ENCODE measurements at places on chromosomes 11 and 22. TPM values are rescaled to one million over a fixed set of nuclear protein-coding genes. Genes with fewer than 3 reads are reported as not detected.

GRCh38 chr11:70077411-70078094 is 564 bp upstream of the ANO1 start:
- no peak for DNase-seq

DNA sequence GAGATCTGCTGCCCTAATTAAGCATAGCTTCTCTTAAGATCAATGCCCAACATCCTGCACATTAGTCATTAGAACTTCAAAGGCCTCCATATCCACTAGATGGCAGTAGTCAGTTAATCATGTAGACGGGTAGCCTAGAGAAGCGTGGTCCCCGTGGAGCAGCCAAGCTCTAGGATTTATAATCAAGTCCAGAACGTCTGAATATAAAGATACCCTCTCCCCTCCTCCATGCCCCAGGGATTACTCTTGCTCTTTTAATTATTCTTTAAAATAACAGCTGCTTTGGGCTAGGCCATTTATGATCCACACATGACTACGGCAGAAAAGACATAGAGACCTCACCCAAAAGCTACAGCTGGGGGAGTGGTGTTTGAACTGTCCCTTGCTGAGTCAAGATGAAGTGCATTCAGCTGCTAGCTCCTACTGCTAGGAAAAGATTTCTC is 327.6 kb upstream of the PLET1 start:
- DNase-seq: no peak

- DNase-seq: no peak
Observed at GRCh38 chr11:907668-908067, 2.9 kb downstream of the CHID1 start.

The IFTAP gene
- 2.4 TPM for total RNA-seq
